ENCODE measurements at places on chromosomes 12 and 14.

DNA sequence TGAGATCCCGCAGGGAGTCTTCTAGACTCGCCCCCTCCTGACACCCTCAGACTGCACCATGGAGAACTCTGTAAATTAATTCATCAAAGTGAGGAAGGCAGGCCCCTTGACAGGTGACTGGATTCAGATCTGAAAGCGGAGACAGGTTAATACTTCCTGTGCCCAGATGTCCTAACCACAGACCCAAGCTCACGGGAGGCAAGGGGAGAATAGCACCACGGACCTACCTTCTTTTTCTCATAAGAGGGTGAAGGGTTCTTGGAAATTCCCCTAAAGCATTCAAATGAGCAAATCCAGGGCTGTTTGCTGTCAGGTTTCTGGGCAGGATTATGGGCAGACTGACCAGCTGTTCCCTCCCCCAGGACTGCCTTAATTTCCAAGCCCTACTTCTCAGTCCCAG lies 170.0 kb downstream of the ZFP36L1 start:
- no peak for DNase-seq

DNA sequence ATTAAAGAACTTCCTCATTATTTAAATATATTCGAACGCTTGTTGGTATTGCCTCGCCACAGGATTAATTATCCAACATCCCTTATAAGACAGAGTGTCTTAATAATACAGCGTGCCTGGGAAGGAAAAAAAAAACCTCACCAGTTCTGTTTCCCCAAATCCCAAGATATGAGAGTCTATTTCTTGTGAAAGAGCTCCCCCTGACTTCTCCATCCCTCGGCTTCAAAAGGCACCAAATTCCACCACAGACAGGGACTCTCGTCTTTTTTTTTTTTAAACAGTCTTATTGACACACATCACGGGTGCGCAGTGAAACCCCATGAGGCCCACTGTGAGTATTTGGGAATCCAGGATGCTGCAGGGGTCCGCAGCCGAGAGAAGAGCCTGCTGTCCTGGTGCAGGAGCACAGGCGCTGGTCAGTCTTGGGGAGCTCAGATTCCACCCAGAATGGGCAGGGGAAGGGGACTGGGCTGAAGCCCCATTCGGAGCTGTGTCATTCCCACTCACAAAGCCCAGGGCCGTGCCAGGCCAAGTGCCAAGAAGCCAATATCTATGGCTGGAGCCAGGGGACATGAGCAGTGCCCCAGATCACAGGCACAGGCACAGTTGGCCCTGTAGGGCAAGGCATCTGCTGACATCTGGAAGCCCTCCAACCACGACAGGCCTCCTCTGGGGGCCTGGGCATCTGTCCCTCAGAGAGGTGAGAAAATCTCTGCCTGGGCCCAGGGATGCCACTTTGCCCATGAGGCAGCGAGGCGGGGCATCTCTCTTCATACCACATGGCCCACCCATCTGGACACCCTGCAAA lies 71.9 kb downstream of the BCL11B start:
- no peak for DNase-seq

DNA sequence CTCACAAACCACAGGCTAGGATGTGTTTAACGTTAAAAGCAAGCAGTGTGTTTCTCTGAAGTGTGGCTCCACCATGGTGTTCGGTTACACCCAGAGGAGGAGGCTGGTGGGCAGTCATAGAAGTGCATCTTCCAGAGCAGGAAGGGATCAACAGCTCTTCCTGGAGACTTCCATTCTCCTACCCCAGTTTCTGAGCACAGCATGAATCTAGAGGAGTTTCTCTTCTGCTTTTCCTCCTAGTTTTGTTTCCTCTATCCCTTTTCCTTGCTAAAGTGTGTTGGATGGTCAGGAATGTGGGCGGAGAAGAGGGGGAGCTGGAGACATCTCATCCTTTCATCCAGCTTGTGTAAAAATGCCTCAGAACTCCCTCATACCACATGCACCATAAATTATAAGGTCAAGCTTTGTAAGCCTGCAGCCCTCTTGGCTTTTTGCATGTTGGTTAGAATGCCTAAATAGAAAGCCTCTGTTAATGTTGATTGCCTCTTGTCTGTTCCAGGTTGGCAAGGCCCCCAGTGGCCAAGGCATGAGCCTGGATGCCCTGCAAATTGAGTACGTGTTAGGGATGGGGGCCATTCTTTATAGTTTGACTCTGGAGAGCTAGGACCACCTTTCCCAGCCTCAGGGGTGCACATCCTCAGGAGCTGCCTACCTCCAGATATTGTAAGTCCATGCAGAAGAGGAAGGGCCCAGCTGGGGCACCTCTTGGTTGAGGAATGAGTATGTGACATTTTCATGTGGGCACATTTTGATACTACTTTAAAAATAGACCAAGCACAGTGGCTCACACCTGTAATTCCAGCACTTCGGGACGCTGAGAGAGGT lies 4.0 kb upstream of the CKAP4 start:
- DNase-seq: no peak

GRCh38 chr12:76586764-76587395 lies 27.3 kb upstream of the OSBPL8 start:
- DNase-seq: no peak

DNA sequence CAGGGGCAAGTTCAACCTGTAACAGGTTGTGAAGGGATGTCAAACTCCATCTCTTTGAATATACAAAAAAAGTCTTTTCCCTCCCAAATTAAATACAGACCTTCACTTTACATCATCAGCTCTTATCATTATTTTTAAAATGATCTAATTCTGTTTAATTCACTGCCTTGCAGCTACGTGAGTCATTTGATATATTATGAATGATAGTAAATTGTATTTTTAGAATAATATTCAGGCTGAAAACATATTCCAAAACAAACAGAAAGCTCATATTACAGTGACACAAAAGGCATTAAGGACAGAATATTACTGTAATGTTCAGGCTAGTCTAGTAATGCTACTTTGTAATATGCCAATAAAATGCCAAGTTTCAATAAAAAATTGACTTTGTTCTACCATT lies 53.3 kb downstream of the BCAT1 start:
- DNase-seq: no peak

DNA sequence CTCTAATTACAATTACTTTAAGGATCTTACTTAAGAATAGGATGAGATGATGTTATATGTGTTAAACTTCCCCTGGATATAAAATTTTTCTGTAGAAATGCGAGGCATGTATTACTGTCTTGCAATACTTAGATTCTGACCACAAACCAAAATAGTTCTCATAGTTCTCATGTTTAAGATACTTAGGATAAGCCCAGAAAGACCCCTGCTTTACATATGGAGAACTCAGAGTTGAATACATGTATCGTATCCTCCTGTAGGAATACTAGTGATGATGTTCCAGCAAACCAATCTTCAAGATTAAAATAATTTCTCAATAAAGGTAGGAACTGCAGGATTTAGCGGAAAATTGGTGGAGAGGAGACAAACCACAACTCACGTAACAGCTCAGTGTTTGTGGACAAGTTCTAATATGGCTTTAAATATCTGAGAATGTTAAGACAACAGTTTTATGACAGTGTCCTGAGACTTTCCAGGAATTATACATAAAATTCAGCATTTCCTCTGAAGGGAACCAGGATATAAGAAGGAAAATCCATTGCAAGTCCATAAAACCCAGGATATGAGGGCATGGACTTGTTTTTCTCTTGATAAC lies 114.7 kb upstream of the CRY1 start:
- DNase-seq: no peak

- no peak for DNase-seq
These were observed 2.1 kb upstream of the CRIP2 start for GRCh38 chr14:105472486-105472991.

GRCh38 chr12:82880442-82880901 lies 193.8 kb downstream of the TMTC2 start:
- DNase-seq: no peak

DNA sequence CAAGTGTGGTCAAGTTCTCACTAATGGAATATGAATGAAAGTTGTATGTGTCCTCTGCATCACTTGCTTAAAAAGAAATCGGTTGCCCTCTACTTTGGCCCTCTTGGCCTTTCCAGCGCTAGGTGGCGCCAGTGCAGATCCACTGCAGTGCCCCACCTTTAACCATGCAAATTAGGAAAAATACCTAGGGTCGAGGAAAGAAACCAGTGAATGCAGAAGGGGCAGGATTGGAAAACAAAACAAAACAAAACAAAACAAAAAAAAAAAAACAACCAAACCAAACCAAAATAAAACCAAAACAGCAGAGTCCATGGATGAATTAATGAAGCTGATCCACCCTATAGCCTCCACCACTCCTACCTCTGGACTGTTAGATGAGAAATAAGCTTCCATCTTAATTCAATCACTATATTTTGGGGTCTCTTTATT lies 12.9 kb upstream of the NEMF start:
- DNase-seq: peak; percentile 86

DNA sequence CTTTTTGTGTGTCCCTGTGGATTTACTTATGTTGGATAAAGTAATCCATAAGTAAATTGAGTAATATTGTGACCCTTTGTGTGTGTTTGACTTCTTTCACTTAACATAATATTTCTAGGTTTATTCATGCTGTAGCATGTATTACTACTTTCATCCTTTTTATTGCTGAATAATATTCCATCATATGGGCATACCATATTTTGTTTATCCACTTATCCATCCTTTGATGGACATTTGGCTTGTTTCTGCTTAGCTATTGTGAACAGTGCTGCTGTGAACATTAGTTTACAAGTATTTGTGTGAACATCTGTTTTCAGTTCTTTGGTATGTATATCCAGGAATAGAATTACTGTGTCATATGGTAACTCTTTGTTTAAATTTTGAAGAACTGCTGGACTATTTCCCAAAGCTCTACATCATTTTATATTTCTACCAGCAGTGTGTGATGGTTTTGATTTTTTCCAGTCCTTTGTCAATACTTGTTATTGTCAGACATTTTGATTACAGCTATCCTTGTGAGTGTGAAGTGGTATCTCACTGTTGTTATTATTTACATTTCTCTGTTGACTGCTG lies 25.2 kb downstream of the G2E3 start:
- no peak for DNase-seq

DNA sequence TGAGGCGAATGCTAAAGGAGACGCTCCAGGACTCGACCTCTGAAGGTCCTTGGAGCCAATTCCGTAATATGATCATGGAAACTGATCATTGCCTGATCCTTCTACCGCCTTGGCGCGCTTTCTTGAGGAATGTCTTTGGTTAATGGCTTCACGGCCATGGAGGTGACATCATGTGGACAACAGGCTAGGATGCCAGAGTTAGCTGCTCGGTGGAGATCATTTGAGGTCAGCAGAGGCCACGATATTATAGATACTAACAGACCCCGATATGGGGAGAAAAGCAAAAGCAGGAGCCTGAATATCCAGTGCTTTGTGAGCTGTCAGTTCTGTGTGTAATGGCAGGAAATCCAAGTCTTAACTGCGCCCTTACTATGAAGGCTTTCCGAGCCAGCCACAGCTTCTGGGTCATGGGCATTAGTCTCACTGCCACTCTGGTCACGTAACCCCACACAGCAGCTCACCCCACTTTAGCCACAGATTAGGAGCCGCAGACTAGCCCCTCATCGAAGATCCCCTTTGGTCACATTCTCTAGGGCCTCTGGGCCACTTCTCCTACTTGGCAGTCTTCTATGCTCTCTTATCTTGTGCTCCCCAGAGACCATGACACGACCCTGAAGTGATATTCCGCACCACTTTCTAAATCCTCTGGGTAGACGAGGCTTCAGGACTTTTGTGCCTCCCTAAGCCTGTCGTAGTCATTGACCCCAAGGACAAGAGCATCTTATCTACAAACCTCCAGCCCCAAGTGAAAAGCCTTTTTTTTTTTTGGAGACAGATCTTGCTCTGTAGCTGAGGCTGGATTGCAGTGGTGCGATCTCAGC lies 724 bp upstream of the CS start:
- peak; percentile 42 for DNase-seq

GRCh38 chr12:89252284-89252683 lies 100.0 kb downstream of the DUSP6 start:
- no peak for DNase-seq

DNA sequence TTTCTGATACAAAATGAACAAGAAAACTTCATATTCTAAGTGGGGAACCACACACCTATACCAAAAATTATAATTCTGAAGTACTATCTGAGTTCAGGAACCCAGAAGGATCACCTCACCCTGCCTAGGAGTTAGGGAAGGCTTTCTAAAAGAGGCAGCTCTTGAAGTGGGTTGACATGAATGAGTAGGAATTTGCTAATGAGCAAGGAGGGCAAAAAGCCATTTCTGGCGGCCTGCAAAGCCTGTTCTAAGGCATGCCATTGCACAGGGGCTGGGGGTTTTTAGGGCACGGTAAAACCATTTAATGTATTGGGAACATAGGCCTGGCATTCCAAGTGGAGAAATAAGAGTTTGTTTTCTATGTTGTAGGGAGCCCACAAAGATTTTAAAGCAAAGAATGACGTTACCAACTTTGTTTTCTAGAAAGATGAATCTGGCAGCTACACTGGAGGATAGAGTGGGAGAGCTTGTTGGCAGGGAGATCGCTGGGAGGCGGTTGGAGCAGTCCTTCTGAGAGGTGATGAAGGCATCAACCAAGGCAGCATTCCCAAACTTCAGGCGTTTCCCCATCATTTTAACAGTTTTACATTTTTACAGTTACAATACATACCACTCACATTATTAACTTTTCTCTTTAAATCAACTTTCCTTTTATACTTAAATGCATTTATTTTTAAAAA lies 14.1 kb downstream of the IFT43 start:
- no peak for DNase-seq

DNA sequence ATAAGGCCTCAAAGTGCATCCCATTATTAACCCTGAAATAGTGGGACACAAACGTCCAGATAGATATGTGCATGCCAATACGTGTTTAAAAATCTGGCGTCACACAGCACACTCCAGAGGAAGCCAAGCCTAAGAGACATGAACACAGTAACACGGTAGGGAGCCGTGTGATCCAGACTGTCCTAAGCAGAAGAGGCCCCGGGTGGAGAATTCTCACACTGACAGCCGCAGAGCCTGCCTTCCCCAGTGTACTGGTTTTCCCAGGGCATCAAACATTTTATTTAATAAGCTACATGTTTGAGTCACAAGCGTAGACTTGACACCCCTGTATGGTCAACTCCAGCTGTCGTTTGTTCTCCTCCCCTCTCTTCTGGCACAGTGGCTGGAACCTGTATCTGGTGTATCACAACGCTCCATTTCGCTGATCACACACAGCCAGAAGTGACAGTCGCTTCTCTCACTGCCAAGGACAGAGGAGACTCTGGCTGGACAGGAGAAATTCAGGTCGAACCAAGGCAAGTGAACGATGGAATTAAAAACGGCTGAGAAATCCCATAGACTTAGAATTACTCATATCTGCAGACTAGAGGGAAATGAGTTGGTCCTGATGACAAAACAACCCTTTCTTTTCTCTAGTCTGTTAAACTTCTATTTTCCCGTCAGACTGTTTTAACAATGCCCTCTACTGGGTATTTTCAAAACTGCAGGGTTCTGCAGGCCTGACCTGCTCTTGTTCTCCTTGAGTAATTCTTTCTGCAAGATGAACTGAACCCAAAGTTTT lies 359.9 kb downstream of the RGS6 start:
- no peak for DNase-seq

DNA sequence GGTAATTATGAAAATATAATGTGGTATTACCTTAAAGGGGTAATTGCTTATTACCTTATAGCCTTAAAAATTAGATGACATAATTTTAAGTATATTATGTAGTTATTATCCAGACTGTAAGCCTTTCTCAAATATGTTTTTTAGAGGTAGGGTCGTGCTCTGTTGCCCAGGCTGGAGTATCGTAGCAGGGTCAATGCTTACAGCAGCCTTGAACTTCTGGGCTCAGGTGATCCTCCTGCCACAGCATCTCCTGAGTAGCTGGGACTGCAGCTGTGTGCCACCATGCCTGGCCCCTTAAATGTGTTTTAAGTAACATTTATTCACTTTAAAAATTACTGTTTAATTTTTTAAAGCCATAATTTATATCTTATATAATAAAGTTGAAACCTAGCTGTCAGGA lies 10.4 kb downstream of the PRPF39 start:
- DNase-seq: no peak

GRCh38 chr12:52879394-52880351 lies 25.2 kb downstream of the KRT8 start:
- DNase-seq: peak; percentile 82

Data from activated T-cell treated with anti-CD3 and anti-CD28 coated beads, Interleukin-2, amount 50 U/mL, for 24 hours (primary cell).